ENCODE measurements at places on chromosomes 3 and 15.

GRCh38 chr3:117844676-117845075 is 1135.1 kb downstream of the TUSC7 start:
- no peak for DNase-seq

DNA sequence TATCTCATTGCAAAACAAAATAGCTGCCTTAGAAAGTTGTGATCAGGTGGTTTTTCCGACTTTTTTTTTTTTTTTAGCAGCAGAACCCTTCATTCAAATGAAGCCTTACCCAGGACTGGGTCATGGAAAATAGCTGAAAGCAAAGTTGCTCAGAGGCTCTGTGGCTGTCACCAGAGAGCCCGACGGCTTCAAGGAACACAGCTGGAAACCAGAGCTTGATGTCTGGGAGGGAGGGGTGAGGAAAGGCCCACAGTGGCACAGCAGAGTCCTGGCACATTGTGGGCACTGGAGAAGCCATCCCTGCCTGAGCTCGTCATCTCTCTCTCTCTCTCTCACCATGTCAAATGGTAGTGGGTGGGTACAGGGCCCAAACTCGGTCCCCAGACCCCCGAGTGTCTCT is 77.5 kb downstream of the RPN1 start:
- no peak for DNase-seq

GRCh38 chr3:30952786-30953185 is 58.3 kb upstream of the GADL1 start:
- DNase-seq, result no peak

GRCh38 chr3:194386066-194386465 is 13.0 kb downstream of the GP5 start:
- DNase-seq, result no peak

- DNase-seq, result no peak
Measured at GRCh38 chr3:14453876-14454638, 51.7 kb downstream of the SLC6A6 start.

GRCh38 chr15:47333734-47334133 is 383.6 kb upstream of the SEMA6D start:
- DNase-seq, result no peak

- no peak for DNase-seq
Measured at GRCh38 chr3:166510382-166510781, 673.2 kb upstream of the BCHE start.

DNA sequence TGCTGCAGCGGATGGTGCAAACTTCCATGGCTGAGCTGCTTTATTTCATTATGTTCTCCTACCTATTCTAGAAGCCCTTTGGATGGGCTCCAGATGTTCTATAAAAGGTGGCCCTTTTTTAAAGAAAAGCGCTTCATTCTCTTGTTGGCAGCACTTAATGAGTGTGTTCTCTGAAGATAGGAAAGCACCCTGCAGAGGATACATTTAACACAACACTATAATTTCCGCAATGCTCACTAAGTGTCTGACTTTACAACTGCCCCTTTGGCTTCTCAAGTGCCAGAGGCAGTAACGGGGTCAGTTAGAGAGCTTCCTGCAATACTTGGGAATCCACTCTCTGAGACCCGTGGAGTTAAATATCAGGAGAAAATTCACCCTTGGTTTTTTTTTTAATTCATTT is 88.1 kb downstream of the MDFIC2 start:
- DNase-seq, result no peak

GRCh38 chr15:44033894-44034293 is 161.2 kb downstream of the FRMD5 start:
- DNase-seq, result no peak

- no peak for DNase-seq
Measured at GRCh38 chr3:160370987-160371857, 27.8 kb downstream of the IFT80 start.

- DNase-seq, result no peak
Measured at GRCh38 chr3:105728771-105729312, 140.0 kb downstream of the CBLB start.

GRCh38 chr15:70499791-70500190 is 263.6 kb downstream of the UACA start:
- DNase-seq, result no peak

DNA sequence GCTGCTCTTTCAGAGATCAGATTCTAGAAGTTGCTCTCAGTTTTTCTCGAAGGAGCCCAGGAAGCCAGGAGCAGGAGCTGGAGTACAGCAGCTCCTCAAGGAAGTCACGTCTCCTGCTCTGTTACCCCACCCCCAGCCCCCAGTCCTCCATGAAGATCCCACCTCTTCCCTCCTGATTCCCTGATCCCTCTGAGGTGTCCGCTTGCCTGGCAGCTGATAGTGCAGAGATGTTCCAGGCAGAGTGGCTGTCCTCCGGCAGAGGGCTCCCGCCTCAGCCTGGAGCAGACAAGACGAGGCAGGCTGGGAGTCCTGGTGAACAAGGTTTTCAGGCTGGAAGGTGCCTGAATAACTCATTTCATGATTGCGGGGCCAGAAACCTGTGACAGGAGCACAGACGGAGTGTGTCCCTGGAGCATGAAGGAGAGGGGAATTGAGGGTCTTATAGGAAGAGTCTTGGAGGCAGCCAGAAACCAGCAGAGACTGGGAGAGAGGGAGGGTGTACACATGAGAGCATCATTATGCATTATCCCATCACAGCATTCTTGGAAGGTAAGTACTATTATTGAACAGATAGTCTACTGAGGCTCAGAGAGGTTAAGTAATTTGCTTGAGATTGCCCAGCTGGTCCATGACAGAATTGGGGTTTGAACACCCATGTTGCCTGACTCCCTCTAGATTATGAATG is 1.2 kb downstream of the HRH1 start:
- no peak for DNase-seq

DNA sequence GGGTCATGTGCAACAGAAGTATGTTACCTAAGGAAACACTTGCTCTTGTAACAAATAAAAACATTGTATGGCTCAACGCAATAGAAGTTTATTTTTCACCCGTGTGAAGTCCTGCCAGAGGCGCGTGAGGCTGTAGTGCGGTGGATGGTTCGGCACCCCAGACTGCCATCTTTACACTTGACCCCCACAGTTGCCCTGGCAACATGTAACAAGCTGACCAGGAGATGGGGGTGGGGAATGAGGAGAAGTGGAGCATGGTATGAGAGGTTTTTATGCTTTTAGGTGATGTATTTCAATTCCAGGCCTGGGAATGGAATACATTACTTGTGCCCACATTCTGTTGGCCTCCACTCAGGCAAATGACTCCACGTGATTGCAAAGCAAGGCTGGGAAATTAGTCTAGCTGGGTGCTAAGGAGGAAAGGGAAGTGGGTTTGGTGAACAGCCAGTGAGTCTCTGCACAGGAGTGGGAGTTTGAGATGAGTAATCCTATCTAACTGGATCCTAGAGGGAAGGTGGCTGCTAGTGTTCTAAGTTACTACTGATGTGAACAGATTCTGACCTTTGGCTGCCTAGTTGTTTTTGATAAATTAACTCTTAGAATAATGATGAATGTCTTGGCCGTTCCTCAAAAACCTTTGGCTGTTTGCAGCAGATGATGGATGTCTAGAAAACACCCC is 33.8 kb upstream of the GREM1 start:
- no peak for DNase-seq

DNA sequence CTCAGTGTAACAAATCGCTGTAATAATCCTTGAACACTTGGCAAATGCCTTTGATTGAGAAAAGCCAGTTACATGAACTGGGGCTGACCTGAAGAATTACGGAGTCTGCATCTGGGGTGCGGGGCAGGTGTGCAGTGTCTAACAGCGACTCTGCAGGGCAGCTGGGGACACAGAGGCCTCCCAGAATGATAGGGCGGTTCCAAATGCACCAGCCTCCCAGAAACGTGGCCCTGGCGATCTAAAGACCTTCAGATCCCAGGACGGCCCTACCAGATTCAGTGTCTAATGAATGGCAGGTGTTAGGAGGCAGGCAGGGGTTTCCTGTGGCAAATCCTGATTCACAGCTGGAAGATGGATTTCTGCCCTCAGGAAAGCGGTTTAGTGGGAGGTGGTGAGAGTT is 100.5 kb upstream of the RGMA start:
- DNase-seq, result no peak

DNA sequence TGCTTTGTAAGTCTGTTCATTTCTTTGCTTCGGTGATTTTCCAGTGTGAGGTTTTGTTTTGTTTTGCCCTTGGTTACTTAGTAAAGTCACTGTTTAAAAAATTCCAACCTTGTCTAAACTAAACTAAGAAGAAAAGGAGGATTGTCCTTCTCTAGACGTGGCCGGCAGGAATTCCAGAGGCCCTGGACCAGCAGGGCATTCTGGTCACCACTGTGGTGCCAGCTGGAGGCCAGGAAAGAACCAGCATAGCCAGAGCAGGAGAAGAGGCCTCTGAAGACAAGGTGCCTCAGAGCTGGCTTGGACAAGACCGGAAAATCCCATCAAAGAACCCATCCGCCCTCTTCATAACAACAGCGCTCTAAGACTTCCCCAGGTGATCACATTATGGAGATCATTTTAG is 8.2 kb downstream of the PLOD2 start:
- no peak for DNase-seq

DNA sequence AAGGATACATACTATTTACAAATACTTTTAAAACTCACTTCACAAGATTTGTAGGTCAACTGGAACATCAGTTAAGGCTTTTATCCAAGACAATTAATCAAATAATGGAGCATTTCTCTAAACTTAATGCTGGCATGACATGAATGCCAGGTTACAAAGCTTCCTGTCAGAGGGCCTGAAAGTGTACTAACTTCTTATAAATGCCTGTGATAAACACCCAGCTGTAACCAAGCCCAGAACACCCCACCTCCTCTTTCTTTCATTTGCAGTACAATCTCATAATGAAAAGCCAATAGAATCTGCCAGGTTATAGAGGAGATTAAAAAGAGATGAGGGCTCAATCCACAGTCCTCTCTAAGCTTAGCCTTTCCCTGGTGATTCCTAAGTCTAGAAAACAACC is 214.4 kb downstream of the OSBPL10 start:
- no peak for DNase-seq

DNA sequence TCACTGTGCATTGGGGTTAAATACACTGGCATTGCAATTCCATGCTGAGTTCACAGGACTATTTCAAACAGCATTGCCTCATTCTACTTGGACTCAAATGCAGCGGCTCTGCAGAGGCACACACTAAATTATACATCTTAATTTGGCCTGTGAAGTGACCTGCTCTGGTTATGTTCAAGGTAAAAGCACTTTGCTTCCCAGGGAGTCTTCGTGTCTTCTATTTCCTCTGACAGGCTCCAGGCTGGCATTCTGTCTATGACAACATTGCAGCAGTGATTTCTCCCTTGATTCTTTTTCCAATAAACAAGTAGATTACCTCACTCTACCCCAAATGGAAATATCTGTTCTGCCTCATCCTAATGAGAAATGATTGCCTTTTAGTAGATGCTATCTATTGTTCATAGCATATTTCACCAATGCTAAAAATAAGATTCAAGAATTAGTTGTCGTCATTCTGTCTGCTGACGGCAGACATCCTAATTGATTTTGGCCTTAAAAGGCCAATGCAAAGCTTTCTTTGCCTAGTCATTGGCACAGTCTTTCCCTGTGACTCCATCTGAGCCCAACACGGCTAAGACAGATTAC is 33.8 kb downstream of the FMN1 start:
- DNase-seq, result no peak

- no peak for DNase-seq
Measured at GRCh38 chr3:22117751-22118346, 366.8 kb upstream of the ZNF385D start.

- DNase-seq, result no peak
Measured at GRCh38 chr15:61654918-61655317, 405.3 kb downstream of the VPS13C start.

- DNase-seq, result no peak
Measured at GRCh38 chr15:62877276-62877857, 165.2 kb upstream of the TPM1 start.

GRCh38 chr3:67647390-67647878 is 7.0 kb downstream of the SUCLG2 start:
- DNase-seq, result no peak
